ENCODE measurements at places on chromosomes 3 and 15.

DNA sequence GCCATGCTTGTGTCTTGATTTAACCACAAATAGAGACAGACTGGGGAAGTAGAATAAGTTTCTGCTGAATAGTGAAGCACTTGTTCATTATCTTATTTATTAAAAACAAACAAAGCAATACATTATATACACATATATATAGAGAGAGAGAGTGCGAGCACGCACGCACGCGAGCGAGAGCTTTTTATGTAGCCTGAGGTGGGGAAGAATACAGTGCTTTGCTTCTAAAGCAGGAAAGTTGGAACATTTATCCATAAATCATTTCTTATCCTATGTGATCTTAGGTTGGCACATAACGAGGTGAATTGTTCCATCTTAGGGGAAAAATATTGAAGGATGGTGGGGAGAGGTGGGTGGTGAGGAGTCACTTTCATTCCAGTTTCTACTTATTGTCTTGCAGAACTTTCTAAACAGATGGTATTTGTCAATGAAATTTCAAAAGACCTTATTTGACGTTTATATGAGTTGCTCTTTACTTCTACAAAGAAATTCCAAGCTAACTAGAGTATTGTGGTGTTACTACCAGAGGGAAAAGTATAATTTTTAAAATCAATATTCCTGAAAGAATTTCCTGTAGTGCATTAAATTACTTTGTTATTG, 110.0 kb downstream of the ATG7 start:
- no peak for DNase-seq

DNA sequence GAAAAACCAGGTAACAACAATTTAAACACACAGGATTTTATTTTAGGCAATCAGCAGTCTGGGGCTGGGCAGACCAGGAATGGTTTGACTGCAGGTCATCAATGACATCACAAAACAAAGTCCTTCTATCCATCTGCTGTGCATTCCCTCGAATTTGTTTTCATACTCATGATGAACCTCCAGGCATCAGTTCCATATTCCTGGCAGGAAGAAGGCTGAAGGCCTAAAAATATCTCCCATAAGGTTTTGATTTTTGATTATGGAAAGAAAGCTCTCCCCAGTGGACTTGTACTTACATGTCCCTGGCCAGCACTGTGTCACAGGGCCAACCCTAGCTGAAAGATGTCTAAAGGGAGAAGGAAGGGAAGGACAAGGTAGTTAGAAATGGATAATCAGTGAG, 107.4 kb downstream of the PEAK1 start:
- no peak for DNase-seq

- no peak for DNase-seq
Observed at GRCh38 chr3:126466886-126467610, 8.6 kb downstream of the ZXDC start.

- no peak for DNase-seq
Observed at GRCh38 chr15:101495334-101496197, 6.1 kb upstream of the PCSK6 start.

DNA sequence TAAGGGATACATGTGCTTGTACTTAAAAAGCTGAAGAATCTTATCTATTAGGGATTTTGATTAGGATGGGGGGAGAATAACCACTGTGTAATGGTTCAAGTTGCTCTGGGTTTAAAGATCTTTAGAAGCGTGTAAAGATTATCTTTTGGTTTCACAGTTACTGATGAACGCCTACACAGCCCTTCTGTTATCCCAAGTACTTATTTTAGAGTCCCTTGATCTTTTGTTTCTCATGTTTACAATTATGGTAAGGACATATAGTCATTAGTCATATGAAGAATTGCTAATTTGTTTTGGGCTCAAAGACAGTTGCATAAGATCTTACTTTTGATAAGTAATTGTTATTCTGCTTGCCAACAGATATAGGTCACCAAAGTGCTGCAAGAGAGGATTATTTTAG, 160.1 kb downstream of the PLCL2 start:
- no peak for DNase-seq

- no peak for DNase-seq
Observed at GRCh38 chr15:54789376-54789775, 407.4 kb downstream of the RSL24D1 start.

DNA sequence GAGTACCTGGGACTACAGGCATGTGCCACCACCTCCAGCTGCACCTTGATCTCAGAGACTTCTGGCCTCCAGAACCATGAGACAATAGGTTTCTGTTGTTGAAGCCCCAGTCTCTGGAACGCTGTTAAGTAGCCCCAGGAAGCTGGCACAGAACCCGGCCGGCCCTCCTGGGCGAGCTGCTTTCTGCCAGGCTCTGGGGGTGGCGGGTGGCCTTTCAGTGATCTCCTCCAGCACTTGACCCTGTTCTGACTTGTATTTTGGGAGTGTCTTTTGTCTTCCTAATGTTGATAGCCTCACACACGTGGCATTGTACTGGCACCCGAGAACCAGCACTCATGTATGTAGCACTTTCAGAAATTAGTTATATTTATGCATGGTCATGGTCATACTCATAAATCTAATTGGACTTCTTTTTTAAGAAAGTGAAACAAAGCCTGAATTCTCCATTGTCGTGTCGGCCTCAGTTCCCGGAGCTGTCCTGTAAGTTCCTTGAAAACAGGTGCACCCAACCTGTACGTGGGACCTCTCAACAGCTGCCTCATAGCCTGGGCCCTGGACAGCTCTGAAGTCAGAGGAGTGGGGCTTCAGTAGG, 74.0 kb downstream of the TFRC start:
- DNase-seq, result no peak

DNA sequence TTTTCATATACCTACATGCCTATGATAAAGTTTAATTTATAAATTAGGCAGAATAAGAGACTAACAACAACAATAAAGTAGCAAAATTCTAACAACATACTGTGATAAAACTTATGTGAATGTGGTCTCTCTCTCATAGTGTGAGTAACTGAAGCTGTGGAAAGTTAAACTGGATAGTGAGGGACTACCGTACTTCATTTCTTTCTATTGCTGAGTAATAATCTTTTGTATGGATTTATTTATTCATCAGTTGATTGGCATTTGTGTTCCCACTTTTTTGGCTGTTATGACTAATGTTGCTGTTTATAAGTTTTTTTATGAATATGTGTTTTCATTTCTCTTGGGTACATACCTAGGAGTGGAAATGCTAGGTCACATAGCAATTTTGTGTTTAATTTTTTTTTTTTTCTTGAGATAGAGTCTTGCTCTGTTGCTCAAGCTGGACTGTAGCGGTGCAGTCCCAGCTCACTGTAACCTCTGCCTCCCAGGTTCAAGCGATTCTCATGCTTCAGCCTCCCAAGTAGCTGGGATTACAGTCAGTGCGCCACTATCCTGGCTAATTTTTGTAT, 41.0 kb downstream of the RNF111 start:
- no peak for DNase-seq

DNA sequence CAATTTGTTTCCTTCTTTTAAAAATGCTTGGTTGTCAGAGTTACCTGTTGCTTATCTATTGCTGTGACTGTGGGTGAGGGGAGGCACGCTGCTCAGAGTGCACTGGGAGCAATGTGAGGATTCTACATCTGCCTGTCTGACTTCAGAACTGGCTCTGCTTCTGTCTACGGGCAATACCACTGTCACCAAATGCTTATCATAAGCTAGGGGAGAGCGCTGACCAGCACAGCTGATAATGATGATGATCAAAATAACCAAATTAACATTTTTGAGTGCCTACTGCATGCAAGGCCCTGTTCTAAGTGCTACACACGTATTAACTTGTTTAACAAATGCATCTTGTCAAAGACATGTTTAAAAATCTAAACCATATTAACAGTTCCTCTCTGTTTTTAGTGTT, 79.2 kb upstream of the TPRG1 start:
- DNase-seq, result no peak

DNA sequence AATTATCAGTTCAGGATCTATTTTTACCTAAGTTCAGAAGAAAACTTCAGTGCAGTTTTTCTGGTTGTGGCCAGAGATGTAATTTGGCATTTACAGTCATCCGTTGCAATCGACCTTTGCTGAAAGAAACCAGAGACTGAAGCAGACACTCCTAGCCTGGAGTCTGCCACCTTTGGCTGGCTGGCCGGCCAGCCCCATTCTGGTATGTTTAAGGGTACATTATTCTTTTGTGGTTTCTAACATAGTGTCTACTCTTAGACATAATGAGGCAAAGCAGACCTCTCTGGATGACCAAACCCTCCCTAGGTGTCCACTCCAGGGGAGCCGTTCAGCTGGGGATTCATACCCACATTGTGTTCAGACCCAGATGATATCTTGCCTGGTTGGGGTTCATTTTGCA, 275.9 kb upstream of the TPM1 start:
- DNase-seq, result no peak

GRCh38 chr15:20659265-20659664, 117.7 kb upstream of the GOLGA6L6 start:
- DNase-seq, result no peak

DNA sequence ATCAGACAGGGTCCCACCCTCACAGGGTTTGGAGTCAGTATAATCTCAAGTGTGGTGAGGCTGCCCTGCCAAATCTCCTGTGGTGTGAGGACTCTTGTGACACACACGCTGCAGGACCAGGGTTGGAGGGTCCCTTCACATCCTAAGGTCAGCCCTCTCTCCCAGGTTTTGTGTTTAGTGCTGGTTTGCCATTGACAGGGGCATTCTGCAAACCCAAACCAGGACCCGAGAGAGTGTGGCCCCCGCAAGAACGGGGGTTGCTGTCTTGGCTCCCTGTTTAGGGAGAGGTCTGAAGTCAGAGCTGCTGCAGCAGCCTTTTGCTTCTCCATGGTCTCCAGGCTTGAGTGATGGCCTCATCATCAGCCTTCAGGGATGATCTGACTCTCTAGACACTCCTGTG, 14.7 kb downstream of the FAM107A start:
- no peak for DNase-seq

DNA sequence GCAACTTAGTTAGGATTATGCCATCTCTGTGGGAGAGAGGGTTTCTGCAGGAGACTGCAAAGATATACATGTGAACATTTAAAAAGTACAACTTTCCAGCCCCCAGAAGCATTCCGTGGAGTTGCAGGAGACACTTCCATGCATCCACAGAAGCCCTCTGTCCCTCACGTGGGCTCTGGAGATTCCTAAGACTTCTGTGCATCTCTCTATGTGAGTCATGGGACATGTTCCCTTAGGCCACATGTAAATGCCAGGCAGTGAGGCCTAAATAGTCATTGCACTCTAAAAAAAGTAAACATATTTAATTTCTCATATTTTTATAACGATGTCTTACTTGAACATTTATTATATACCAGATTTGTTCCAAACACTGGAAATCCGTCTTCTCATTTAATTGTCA, 126.5 kb upstream of the ROPN1 start:
- no peak for DNase-seq

- DNase-seq, result no peak
Observed at GRCh38 chr15:44883199-44883877, 73.1 kb upstream of the TERB2 start.

Measured in T-helper 17 cell (primary cell).